ENCODE measurements at places on chromosomes 3 and 15.

GRCh38 chr15:70610541-70610940 is 152.8 kb downstream of the UACA start:
- no peak for DNase-seq

DNA sequence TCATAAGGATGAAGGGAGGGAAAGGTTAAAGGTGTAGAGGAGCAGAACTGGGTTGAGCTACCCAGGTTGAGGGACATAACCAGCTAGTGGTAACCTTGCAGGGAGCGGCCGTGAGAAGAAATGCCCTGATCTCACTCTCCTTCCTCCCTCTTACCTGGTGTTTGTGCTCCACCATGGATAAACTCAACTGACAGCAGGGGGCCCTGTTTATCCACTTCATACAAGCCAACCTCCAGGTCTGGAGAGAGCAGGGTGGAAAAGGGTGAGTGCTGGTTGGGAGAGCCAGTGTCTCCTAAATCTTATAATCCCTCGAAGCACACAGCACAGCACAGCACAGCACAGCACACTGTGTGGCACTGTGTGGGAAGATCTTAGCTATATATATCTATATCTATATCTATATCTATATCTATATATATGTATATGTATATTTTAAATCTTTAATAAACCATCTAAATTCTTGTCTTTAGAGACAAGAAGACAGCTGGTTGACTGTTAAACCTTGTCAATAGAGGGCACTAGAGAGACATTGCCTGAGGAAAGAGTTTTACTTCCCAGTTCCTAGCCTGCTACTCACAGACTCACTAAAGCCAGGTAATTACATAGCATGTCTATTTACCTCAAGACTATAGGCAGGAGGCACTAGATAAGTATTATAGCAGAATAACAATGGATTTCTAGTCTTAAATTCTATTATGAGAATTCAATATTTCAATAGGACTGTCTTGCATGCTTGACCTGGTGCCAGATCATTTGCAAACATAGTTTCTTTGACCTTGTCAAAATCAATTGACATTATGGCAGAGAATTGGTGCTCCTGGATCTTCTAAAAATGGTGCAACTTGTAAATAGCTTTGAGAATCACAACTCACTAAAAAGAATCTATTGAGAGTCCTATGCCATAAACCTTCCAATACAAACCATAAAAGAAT is 21.7 kb upstream of the FMN1 start:
- no peak for DNase-seq

DNA sequence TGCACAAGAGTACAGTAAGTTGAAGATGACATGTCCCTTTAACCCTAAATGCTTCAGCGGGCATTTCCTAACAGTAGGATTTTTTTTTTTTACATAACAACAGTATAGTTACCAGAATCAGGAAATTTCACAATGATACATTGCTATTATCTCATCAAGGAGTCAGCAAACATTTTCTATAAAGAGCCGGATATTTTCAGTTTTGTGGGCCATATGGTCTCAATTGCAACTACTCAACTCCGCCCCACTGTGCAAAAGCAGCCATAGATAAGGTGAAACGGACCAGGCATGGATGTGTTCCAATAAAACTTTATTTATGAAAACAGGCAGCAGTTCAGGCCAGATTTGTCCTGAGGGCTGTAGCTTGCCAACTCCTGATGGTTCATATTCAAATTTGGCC is 130.6 kb downstream of the SMAD6 start:
- DNase-seq = no peak

- DNase-seq = no peak
These were observed 102.8 kb upstream of the NMNAT3 start for GRCh38 chr3:139780593-139780992.

GRCh38 chr15:32870240-32871033 is 152.6 kb downstream of the GREM1 start:
- DNase-seq = peak; percentile 51
